Large intestine (tissue), 12 donors: ENCODE measurements at places on chromosomes 4 and X. TPM values are rescaled to one million over a fixed set of nuclear protein-coding genes. Genes with fewer than 3 reads are reported as not detected.
A peak's percentile ranks its signal among the peaks of the same experiment; 100 is the strongest.

- no peak for DNase-seq
Observed at GRCh38 chr4:69744157-69744478, 16.3 kb downstream of the SULT1B1 start.

GRCh38 chr4:125573786-125574185 lies 259.0 kb downstream of the FAT4 start:
- DNase-seq, result peak; percentile 89

GRCh38 chrX:153351981-153352380 lies 18.0 kb downstream of the ZNF275 start:
- DNase-seq, result no peak

DNA sequence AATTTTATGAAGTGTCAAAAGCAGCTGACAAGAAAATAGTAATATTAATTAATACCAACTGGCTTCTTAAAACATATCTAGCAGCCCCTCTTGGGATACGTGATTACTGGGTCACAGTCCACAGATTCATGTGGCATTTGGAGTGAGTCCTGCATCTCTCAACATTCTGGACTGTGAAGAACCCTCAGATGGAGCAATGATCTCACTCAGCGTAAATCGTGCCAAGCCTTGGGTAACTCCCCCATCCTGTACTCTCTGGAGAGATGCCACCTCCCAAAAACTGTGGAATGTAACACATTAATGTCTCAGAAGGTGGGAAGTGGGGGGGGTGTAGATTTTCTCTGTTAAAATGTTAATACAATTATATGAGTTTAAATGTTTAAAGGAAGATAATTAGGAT lies 118.2 kb upstream of the IQCM start:
- DNase-seq, result no peak

DNA sequence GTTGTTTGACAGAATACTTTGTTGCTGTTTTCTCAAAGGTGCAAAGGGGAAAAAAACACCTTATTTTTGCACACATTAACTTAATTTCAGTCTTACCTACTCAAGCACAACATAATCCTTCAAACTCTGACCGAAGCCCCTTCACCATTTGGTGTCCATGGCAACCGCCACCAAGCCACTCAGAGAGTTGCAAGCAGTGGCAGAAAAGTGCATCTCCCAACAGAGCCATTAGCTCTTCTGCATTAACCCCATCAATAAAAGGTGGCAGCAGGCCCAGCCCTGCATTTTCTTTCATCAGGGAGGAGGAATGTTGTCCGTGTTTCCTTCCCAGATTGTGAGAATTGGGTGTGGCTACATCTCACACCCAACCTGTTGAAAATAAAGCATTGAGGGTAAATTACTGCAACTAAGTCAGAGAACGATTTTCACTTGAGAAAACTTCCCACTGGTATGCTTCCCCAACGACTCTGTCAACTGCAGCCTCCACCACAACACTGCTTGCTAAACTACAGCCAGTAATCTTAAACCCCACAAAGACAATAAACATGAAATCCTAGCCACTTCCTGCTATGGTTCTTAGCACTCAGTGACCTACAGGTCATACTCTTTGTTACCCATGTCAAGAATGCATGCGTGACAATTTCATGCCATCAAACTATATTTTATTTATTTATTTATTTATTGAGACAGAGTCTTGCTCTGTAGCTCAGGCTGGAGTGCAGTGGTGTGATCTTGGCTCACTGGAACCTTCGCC lies 154.0 kb downstream of the GRIA3 start:
- DNase-seq, result no peak

GRCh38 chr4:180060159-180060889 lies 2182.9 kb upstream of the TENM3 start:
- no peak for DNase-seq

- DNase-seq, result no peak
Observed at GRCh38 chr4:53714236-53715140, 123.2 kb upstream of the LNX1 start.

Gene NIPAL1
- polyA plus RNA-seq, result 30.7 TPM

Gene NAP1L3
- polyA plus RNA-seq, result 8.9 TPM

Gene EFHC2
- polyA plus RNA-seq, result 2.2 TPM

Gene P2RY4
- 2.6 TPM for polyA plus RNA-seq
